ENCODE measurements at places on chromosomes 5 and 9.

DNA sequence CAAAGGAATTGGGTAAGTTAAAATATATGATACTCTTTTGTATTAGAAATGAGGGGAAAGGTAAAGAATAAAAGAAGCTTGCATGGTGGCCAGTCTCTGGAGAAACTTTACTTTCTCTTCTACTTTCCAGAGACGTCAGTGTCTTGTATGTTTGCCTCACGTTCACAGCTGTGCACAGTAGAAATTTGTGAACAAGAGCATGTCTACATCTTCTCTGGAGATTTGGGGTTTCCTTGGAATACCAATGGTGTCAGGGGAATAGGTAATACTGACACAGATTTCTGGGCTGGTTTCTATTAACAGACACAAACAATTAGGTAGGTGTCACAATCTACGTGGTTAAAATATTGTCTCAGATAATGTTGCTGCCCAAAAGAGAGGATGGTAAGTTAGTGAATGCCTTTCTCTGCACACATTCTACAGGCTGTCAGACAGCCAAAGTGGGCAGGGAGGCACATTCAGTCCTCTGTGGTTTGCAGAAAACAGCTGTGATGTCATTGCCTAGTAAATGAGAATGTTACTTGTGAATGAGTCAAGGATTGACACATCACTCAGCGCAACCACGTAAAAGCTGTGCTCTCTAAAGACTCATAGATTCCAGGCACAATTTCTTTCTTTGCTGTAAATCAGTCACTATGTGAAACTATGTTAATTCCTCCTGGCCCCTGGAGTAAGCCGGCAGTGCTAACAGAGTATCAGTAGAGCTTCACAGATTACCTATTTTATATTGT lies 397.1 kb downstream of the MAN2A1 start:
- no peak for DNase-seq

DNA sequence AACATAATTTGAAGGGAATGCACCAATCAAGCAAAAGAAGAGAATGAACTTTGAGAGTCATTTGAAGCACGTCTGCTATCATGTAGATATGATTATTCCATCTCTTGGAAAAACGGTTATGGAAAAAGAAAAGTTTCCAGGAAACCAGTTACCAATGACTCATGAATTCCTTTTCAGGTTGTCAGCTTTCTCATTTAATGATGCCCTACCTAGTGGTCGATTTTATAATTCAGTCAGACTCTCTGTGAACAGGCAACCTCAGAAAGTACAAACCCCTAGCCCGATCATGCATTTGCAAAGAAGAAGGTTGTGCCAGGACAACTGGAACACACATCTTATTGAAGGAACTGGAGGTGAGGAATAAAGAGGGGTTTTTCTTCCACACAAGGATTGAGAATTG lies 355.1 kb upstream of the GRIA1 start:
- DNase-seq: no peak

DNA sequence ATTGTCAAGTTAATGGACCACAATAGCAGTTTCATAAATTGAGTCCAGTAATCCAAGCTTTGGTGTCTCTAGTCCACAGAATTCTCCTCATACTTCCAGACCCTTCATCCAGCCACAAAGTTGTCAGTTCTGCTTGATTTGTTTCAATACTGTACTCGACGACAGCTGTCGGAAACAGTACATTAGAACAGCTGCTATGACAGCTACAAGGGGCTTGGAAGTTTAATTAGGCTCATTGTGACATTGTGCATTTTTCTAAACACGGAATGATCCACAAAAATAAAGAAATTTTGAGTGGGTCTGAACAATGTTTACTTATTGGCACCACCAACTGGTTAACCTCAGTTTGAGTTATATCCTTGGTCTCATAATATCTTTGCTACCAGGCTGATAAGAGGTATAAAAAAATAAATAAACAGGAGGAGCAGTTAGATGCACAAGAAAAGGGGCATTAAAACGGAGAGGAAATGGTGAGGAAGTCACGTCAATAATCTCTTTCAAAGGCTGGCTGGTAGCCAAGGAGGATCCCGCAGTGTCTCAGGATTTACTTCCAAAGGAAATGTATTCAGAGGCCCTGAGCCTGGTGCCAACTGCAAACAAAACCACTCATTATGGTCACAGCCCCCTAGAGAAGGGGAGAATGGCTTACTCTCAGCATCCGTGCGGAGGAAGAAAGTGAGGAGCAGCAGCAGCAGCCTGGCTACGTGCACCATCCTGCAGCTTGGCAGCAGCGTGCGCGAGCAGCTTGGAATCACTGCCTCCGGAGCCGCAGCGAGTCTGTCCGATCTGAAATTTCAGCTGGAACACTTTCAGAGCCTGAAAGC lies 933.8 kb upstream of the DMAC1 start:
- no peak for DNase-seq

DNA sequence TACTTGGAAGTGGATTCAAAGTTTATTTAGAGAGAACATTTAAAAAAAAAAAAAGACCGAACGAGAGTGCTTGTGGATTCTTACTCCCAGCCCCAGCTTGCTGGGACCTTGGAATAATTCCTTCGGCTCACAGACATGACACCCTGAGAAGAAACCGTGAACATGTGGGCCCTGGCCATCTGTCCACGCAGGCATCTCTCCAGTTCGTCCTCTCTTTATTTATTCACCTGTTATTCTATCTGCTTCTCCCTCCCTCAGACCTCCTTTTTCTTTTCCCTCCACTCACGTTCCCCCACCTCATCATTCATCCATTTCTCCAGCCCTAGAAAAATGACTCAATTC lies 93.7 kb upstream of the PHYKPL start:
- no peak for DNase-seq

GRCh38 chr5:131209506-131210150 lies 38.9 kb downstream of the LYRM7 start:
- DNase-seq: no peak

GRCh38 chr9:35771943-35772342 lies 17.9 kb upstream of the MSMP start:
- no peak for DNase-seq

DNA sequence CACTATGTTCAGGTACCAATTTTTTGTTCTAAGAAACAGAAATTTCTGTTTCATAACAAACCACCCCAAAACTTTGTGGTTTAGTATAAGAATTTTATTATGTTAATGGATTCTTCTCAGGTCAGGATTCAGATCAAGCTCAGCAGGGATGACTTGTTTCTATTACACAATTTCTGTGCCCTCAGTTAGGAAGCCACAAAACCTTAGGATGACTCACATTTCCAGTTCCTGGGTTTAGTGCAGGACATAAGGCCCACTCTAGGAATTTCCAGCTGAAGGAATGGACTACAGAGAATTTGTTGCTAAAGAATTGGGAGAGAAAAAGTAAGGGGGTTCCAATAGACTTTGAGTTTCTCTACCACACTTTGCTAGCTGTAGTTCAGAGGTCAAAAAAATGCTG lies 629.3 kb downstream of the ANXA1 start:
- no peak for DNase-seq

- DNase-seq: no peak
Measured at GRCh38 chr9:121842612-121842978, 191.2 kb downstream of the DAB2IP start.

DNA sequence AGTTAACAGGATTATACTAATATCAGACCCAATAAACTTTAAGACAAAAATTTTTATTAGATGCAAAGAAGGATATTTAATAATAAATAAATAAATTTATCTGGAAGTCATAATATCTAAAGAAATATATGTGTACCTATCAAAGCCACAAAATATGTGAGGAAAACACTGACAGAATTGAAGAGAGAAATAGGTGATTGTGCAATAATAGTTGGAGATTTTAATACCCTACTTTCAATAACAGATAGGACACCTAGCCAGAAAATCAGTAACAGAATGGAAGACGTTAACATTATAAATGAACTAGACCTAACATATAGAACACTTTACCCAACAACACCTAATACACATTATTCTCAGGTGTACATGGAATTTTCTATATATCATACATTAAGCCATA lies 541.4 kb upstream of the SMC2 start:
- no peak for DNase-seq

DNA sequence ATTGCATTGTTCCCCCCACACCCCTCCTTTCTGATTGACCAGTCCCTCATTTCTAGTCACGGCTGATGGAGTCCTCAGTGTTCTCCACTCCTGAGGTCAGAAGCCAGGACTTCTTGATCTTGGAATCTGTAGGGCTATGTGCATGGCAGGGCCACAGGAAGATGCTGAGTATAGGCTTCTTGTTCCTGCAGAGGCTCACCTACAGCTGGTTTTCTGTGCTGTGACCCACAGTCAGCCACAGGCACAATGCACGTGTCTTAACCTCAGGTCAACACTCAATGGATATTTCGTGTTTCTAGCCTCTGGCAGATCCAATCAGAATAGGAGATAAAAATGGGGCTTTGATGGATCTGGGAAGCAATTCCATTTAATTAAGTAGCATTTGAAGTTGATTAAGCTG lies 14.3 kb upstream of the CXCL14 start:
- no peak for DNase-seq

DNA sequence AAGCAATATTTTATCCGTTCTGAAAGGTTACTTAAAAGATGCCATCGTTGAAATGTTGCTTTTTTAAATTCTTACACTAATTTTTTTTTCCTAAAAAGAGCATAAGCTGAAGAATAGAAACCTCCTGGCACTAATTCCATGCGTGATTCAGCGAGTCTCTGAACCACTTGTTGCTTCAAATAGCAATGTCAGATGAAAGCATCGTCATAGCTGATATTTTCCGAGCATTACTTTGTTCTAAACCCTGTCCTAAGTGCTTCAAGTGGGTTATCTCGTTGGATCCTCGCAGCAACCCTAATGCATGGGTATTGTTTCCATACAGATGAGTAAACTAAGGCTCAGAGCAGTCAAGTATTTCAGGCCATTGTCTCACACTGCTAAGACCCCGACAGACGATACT lies 79.7 kb downstream of the CDH6 start:
- no peak for DNase-seq

GRCh38 chr5:122690266-122690665 lies 84.6 kb upstream of the SNX2 start:
- no peak for DNase-seq

GRCh38 chr9:108698231-108698630 lies 157.6 kb downstream of the ACTL7B start:
- no peak for DNase-seq

- DNase-seq: no peak
Measured at GRCh38 chr9:70228118-70228517, 30.7 kb upstream of the SMC5 start.

DNA sequence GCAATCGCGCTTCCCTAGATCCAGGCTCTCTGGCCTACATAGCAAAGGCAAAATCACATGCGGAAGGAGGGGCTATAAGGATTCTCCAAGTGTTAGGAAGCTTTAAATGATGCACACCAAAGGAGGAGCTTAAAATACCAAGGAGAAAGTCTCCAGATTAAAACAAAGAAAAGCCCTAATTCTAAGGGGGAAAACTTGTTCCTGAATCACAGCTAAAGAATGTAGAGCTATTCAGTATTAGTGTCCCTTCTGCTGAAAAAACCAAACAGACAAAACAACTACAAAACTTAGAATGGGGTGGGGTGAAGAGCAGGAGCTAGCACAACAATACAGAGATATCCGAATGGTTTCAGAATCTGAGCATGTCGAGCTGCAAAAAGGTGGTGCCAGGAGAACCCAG lies 213.7 kb downstream of the DCP2 start:
- DNase-seq: no peak

GRCh38 chr5:112720576-112720975 lies 17.1 kb upstream of the APC start:
- DNase-seq: no peak

- DNase-seq: no peak
Measured at GRCh38 chr5:106397700-106398099, 1273.0 kb downstream of the EFNA5 start.

- DNase-seq: peak; percentile 18
Measured at GRCh38 chr9:135604437-135605237, 34.7 kb downstream of the GLT6D1 start.

DNA sequence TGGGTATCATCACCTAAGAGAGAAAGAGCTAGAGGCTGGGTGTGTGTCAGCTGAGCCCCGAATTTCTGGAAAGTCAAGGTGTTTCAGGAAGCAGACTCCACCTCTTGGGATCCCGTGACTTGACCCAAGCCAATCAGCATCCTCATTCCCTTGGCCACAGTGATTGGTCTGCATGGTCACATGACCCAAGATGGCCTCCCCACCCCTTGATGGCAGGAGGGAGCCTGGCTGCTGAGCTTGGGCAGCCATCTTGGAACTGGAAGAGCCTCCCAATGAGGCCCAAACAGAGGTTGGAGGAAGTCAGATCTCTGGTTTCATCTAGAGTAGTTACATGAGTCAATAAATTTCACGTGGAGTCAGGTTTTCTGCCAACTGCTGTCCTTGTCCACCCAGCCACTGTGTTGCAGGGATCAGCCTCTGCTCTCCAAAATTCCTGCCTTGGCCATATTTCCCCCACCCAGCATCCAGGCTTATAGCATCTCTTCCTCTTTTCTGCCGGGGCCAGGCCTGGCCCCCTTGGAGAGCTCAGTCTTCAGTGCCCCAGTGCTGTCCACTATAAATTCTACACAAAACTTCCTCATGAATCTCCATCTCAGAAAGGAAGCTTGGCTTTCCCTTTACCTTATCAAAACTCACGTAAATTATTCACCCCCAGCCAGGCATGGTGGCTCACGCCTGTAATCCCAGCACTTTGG lies 17.2 kb upstream of the SUSD3 start:
- DNase-seq: no peak

GRCh38 chr9:113186137-113186755 lies 34.8 kb downstream of the FKBP15 start:
- no peak for DNase-seq

DNA sequence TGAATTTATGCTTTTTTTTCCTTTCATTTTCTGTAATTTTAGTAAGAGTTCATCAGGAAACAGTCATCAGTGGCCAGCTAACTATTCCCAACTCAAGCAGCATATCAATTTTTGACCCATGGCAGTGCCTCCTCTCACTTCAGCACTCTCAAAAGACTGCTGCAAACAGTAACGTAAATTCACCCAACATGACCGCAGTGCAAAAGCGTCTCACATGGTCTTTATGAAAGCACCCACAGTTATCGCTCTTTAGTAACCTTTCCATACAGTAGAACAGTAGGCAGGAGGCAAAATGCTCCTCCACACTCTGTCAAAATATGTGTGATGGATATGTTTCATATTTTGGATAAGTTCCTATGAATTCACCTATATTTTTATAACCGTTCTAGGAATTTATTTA lies 48.6 kb downstream of the PARP8 start:
- DNase-seq: no peak

Measured in SK-N-SH (cell line).